ENCODE measurements at places on chromosomes 1 and 21.

GRCh38 chr1:25572708-25573590 lies 29.5 kb downstream of the LDLRAP1 start:
- no peak for DNase-seq

DNA sequence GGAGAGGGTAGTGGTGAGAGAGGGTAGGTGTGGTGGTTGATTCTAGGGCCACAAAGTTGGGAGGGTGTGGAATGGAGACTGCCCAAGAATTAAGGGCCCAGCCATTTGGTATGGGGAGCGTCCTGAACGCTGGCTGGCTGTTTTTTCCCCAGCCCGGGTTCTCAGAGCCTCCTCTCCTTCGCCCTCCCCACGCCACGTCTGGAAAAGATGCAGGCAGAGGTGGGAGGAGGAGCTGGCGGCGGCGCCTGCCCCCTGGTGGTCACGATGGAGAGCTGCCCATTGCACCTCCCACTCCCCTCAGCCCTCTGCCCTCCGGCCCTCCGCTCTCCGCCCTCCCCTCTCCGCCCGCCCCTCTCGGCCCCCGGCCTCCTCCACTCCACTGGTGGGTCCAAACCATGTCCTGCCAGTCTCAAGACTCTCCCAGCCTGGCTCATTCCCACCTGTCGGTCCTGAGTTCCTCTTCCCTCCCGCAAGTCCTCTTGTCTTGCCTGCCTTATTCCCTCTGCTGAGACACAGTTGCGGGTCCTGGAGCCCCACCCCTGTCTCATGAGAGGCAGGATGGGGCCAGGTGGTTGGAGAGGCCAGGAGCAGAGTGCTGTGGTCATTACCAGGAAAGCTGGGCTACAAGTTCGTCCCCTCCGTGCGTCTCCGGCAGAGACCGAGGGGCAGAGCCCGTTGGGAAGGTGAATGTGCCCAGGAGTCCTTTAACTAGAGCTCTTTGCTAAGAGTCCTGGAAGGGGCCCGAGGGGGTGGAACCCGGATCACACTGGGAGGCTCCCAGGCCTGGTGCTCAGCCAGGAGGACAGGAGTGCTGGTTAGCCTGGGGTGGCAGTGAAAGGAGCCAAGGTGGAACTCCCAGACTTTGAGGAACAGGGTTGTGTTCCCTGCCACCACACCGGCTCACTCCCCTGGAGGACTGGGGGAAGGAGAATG lies 22.6 kb downstream of the ETNK2 start:
- peak; percentile 65 for DNase-seq

DNA sequence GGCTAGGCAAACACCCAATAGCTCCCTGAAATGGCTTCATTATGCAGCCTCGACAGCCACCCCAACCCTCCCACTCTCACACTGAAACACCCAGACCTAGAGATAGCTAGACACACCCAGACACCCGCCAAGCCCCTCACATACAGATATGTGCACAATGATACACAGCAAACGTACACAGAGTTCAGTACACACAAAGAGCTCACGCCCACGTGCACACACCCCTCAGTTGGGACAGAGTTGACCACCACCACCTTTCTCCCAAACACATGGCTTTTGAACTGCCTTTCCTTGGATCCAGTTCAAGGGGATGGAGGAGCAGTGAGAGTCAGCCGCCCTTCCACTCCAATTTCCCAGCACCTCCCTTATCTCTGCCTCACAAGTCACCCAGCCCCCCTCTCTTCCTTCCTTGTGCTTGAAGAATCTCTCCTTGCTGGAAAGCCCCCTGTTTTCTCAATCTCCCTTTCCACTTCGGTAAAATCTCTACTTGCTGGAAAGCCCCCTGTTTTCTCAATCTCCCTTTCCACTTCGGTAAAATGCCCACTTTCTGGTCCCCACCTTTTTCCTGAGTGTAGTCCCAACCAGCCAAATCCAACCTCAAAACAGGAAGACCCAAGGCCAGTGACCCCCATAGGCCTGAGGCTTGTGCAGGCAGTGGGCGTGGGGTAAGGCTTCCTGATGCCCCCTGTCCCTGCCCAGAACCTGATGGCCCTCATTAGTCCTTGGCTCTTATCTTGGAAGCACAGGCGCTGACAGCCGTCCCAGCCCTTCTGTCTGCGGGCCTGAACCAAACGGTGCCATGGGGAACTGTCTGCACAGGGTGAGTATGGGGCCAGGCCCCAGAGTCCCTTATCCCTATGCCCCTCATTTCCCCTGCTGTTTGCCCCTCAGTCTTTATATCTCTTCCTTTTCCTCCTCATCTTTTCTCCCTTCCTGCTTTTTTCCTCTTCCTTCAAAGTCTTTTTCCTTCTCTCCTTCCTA lies at the start of gene ACKR1:
Gene ACKR1, plus strand, starts transcription at position 715 of the 981 bp plus-strand sequence. Its CDS starts 85 bp downstream, at position 800.
- DNase-seq, result no peak

- no peak for DNase-seq
Observed at GRCh38 chr1:195697130-195697529, 911.1 kb downstream of the KCNT2 start.

DNA sequence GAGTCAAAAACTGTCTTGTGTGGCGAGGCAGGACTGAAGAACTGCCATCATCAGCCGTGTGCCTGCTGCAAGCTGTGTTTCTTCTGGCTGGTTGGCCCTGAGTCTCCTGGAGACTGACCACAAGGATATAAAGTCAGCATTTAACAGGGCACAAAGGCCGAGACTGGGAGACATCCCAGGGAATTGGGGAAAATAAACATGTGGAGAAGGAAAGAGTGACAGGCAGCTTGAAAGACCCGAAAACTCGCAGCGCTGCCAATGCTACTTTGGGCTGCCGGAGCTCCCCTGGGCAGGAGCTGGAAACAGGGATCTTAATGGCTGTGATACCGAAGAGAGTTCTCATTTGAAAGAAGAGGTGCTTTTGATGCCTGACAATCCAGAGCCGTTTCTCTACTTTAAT lies 125.3 kb upstream of the HMGB4 start:
- DNase-seq, result no peak

- DNase-seq, result no peak
Observed at GRCh38 chr1:180254496-180254819, 24.4 kb downstream of the LHX4 start.

DNA sequence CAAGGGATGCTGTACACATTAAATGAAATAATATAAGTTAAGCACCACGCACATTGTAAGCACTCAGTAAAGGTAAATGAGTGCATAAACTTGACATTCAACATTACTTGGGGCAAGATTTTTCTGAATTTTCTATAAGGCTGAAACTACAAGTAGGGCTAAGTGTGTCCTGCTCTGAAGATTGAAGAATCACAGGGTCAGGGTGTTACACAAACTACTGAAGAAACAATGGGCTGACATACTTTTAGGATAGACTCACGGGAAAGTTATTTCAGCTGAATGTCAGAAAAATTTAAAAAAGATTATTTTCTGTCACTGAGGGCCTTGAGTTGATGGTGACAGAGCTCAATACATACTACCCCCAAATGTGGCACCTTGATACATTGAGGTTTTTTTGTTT lies 644.2 kb upstream of the PLXNA2 start:
- DNase-seq, result no peak

- DNase-seq, result no peak
Observed at GRCh38 chr1:2925918-2926317, 95.3 kb upstream of the ACTRT2 start.

GRCh38 chr1:60745484-60745883 lies 336.9 kb upstream of the NFIA start:
- no peak for DNase-seq

GRCh38 chr1:196558411-196558810 lies 49.8 kb downstream of the KCNT2 start:
- DNase-seq, result no peak

DNA sequence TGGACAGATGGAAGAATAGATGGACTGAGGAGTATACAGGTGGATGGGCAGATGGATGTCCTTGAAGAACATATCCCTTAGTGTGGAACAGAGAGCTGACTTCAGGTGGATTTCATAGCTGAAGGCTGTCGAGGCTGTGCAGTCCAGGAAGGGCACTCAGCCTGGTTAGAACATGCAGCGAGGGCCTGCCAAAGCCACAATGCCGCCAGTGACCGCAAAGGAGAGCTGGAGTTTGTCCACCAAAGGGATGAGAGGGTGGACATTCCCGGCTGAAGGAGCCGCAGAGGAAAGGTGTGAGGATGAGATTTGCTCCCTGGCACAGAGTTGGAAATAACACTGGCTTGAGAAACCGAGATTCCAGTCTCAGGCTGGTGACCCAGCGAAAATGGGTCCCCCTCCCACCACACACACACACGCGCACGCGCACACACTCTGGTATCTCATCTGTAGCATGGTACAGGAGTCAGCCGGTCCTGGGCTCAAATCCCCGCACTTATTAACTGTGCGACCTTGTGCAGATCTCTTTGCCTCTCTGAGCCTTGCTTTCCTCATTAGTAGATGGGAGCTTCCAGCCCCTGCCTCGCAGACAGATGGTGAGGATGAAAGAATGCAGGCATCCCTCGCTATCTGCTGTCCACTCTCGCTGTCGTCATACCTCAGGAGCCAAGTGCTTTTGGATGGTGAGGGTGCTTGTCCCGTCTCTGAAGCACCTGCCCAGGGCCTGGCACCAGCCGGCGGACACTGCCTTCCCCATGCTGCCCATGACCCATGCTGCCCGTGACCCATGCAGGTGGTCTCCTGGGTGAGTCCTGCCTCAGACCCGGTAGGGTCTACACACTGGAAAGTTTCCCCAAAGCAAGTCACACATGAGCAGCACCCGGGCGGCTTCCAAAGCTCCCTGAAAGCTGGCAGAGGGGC lies 26.8 kb upstream of the EFHD2 start:
- DNase-seq, result no peak

- DNase-seq, result no peak
Observed at GRCh38 chr1:164748253-164748899, 189.4 kb downstream of the PBX1 start.

DNA sequence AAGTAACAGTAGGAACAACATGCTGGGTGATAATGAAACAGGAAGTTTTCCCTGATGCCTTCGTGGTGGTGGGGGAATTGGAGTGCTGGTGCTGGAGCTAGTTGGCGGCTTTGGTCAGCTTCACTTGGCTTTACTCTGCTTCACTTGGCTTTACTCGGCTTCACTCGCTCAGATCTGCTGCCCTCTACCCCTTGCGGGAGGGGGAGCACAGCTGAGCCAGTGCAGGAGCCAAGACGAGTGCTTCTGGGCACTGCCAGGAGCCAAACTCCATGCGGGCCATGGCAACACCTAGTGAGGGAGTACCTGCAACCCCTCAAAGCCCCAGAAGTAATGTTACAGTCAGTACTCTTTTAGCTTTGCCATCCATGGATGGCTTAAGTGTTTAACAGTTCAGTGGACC lies 10.6 kb upstream of the PRKACB start:
- no peak for DNase-seq

GRCh38 chr1:13996334-13996733 lies 296.3 kb downstream of the PRDM2 start:
- no peak for DNase-seq

GRCh38 chr1:88401313-88401712 lies 282.8 kb upstream of the PKN2 start:
- no peak for DNase-seq

DNA sequence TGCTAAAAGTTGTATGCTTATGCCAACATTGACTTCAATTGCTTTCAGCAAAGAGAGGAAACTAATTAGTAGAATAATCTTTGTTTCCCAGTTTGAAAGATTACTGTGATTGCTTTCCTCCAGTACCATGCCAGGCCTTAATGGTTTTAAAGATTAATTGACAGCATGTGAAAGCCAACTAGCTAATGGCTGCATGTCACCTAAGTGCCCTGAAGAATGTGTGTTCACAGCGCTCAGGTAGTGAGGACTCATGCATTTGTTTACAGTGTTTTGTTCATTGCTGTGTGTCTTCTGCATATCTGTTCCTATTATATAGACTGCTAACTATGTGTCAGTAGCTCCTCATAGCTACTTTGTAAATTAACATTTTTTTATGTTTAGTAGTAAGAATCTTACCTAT lies 335.6 kb downstream of the LRRIQ3 start:
- no peak for DNase-seq

GRCh38 chr1:168110896-168111545 lies 25.7 kb downstream of the GPR161 start:
- no peak for DNase-seq

DNA sequence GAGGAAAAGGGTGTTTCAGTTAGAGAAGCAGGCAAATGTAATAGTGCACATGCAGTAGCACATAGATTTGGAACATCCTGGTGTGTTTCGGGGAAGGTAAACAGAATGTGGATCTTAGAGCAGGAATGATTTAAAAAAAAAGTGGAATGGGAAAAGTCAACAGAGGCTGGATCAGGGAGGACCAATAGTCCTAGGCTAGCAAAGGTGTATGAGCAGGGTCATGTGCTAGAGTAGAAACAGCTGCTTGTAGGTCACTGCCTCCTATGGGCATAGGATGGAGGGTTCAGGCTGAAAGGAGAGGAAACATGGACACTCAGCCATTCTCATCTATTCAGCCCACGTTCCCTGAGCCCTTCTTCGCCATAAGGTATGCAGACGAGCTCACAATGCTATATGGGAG lies 3.7 kb upstream of the KPNA6 start:
- no peak for DNase-seq

- DNase-seq, result peak; percentile 56
Observed at GRCh38 chr1:111399792-111400610, 27.5 kb downstream of the OVGP1 start.

- DNase-seq, result no peak
Observed at GRCh38 chr1:35470977-35471613, 86.1 kb downstream of the KIAA0319L start.

DNA sequence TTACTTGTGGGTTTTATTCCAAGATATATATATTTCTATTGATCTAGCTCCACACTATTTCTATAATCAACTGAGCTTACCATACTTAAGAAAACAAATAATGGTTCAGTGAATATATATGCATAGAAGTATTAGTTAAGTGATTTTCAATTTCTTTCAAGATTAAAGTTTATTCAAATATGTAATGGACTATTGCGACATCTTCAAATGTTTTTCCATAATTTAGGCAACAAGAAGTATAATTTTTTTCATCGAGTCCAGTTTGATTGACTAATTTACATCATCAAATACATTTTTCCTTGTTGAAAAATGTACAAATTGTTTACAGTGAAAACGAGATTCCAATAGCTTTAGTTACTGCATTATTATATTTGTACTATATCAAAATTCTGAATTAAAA lies 528.6 kb downstream of the PTPRC start:
- DNase-seq, result no peak

DNA sequence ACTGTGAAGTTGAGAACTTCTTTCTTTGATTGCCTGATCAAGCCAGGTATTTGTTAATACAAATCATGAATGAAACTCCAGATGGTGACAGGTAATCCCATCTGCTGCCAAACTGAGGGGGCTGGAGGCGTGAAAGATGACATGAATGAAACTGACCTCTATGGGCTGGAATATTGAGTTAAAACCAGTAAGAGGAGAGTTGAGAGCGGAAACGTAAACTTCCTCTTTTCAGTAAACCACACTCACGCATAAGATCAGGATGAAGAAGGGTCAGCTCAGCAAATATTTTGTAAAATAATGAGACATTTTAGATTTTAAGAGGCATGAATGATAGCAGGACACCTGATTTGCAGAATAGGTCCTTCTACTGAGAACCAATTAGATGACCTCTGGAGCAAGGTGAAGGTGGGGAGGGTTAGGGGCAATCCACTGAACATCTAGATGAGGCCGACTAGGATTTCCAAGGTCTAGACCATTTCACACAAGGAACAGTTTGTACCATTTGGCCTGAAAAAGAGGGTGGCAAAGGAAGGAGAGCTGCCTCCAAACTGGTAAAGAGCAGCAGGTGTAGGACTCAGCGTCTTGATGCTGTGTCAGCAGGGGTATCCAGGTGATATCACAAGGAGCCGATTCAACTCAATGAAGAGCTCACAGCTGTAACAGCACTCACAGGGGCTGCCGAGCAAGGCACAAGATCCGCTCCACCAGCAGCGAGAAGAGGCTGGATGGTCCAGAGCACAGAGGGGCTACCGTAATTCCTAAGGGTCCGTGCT lies 132.6 kb downstream of the NTPCR start:
- DNase-seq, result no peak

GRCh38 chr1:25568834-25569596 lies 25.6 kb downstream of the LDLRAP1 start:
- DNase-seq, result no peak
